ENCODE measurements at places on chromosomes 1 and 21.

- H3K4me1 ChIP-seq: no peaks in the 10 kb centered on the region
- no peaks in the 10 kb centered on the region for H3K36me3 ChIP-seq
- no peaks in the 10 kb centered on the region for H3K27me3 ChIP-seq
- no peak overlapping the region for H3K27ac ChIP-seq
- no peak for DNase-seq
- no peak overlapping the region for H3K4me3 ChIP-seq
Observed at GRCh38 chr1:197783510-197783948, 8.2 kb upstream of the DENND1B start.

- H3K27me3 ChIP-seq: no peaks in the 10 kb centered on the region
- DNase-seq: no peak
- H3K27ac ChIP-seq: no peak overlapping the region
- H3K4me3 ChIP-seq: no peak overlapping the region
Observed at GRCh38 chr1:30977105-30977504, 68.5 kb upstream of the SDC3 start.

DNA sequence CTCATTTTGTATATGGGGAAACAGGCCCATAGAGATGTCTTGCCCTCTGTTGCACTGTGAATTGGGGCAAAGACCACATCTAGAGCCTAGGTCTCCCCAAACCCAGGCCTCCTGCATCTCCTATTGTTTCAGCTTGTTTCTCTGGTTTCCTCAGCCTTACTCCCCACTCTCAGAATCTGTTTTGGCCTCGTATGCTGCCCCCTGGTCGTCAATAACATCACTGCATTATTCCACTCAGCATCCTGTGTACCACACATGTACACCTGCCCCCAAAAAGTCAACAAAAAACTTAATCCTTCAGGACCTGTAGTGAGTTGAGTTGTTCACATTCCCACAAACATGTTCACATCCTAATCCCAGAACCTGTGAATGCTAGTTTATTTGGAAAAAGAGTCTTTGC, 184.8 kb downstream of the BRINP2 start:
- peak; percentile 26 for DNase-seq
- H3K36me3 ChIP-seq: no peaks in the 10 kb centered on the region
- H3K27me3 ChIP-seq: no peaks in the 10 kb centered on the region

- H3K27ac ChIP-seq: no peak overlapping the region
- no peak overlapping the region for H3K4me3 ChIP-seq
- no peaks in the 10 kb centered on the region for H3K27me3 ChIP-seq
- H3K4me1 ChIP-seq: no peaks in the 10 kb centered on the region
- no peak for DNase-seq
- peaks cover 4% of the 10 kb centered on the region for H3K36me3 ChIP-seq
Observed at GRCh38 chr21:44074315-44074958, 32.8 kb upstream of the PWP2 start.

GRCh38 chr1:201172326-201172725, 18.1 kb upstream of the TMEM9 start:
- H3K4me3 ChIP-seq: peak overlapping the region; percentile 89
- H3K4me1 ChIP-seq: peaks cover 24% of the 10 kb centered on the region
- H3K27ac ChIP-seq: no peak overlapping the region
- H3K36me3 ChIP-seq: no peaks in the 10 kb centered on the region
- H3K27me3 ChIP-seq: peaks cover 4% of the 10 kb centered on the region
- DNase-seq: no peak

GRCh38 chr1:155978973-155979429, 654 bp upstream of the ARHGEF2 start:
- H3K36me3 ChIP-seq: no peaks in the 10 kb centered on the region
- peaks cover 85% of the 10 kb centered on the region for H3K4me1 ChIP-seq
- H3K27me3 ChIP-seq: no peaks in the 10 kb centered on the region
- H3K27ac ChIP-seq: peak overlapping the region; percentile 97

DNA sequence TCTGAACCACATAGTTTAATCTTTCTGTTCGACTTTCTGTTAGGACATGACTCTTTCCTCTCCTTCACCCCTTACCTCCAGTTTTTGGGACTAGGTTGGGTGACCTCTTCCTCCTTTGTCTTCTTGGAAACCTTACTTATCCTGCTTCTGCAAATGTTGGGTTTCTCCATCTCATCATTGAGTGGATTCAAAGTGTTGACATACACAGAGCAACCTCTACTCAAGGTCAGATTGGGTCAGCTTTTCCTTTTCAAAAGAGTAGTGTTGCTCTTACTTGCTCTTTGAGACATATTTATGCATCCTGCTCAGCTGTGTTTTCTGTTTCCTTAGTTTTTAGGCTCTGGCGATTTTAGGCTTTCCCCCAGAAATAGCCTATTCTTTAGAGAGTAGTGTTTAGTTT, 3.7 kb downstream of the CAMTA1 start:
- H3K27ac ChIP-seq: peak overlapping the region; percentile 29
- H3K36me3 ChIP-seq: no peaks in the 10 kb centered on the region
- peak overlapping the region; percentile 62 for H3K4me3 ChIP-seq
- peaks cover 3% of the 10 kb centered on the region for H3K27me3 ChIP-seq
- peaks cover 58% of the 10 kb centered on the region for H3K4me1 ChIP-seq

DNA sequence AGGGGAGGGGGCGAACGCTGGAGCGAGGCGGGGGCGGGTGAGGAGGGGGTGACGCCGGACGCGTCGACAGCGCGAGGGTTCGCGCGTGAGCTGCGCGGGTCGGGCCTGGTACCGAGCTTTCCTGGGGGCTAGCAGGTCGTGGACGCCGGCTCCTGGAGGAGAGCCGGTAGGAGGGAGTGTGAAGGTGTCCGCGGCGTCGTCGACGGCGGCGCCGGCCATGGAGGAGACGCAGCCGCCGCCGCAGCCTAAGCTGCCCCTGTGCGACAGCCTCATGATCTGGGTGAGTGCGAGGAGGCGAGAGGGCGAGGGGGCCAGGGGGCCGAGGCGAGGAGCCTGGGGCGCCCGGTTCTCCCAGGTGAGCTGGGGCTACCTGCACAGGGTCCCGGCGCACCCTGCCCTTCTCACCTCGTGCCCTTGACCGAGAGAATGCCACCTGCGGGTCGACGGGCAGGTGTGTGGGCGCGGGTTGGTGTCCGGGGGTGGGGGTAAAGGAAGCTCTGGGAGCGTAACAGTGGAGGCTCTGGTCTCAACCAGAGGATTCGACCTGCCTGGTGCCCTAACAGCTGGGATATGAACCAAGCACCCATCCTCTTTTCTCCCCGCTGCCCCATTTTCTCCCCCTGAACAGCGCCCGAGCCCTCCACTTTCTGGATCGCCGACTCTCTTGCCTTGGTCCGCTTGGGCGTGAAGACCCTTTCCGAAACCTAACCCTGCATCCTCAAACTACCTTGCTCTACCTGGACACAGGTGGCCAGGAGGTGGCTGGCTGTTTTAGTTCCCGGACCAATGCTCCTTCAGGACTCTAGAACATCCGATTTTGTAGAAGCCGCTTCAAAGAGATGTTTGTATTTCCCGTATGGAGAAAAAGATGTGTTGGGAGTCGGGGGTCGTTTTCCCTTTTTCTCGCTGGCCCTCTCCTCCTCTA, at the start of gene HOOK1:
HOOK1 (plus strand) TSS at position 49 of the 925 bp plus-strand sequence; CDS start at position 218, 169 bp downstream.
- no peaks in the 10 kb centered on the region for H3K4me1 ChIP-seq
- no peaks in the 10 kb centered on the region for H3K36me3 ChIP-seq
- DNase-seq: peak; percentile 34
- peaks cover 36% of the 10 kb centered on the region for H3K27me3 ChIP-seq
- H3K27ac ChIP-seq: no peak within 1 kb of the TSS

DNA sequence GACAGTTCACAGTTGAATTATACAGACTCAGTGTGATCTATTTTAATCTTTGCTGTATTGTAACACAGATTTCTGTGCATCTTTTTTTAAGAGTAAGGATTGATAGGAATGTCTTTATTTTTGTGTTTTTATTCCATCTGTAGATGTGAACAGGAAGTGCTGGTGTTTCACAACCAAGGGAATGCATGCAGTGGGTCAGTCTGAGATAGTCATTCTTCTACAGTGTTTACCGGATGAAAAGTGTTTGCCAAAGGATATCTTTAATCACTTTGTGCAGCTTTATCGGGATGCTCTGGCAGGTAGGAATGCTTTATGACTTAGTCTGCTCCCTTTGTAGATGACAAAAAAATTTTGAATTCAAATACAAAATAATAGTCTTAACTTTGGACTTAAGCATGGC, 84.5 kb downstream of the CC2D1B start:
- no peak overlapping the region for H3K4me3 ChIP-seq
- DNase-seq: no peak
- no peaks in the 10 kb centered on the region for H3K4me1 ChIP-seq
- no peaks in the 10 kb centered on the region for H3K36me3 ChIP-seq
- H3K27me3 ChIP-seq: no peaks in the 10 kb centered on the region

DNA sequence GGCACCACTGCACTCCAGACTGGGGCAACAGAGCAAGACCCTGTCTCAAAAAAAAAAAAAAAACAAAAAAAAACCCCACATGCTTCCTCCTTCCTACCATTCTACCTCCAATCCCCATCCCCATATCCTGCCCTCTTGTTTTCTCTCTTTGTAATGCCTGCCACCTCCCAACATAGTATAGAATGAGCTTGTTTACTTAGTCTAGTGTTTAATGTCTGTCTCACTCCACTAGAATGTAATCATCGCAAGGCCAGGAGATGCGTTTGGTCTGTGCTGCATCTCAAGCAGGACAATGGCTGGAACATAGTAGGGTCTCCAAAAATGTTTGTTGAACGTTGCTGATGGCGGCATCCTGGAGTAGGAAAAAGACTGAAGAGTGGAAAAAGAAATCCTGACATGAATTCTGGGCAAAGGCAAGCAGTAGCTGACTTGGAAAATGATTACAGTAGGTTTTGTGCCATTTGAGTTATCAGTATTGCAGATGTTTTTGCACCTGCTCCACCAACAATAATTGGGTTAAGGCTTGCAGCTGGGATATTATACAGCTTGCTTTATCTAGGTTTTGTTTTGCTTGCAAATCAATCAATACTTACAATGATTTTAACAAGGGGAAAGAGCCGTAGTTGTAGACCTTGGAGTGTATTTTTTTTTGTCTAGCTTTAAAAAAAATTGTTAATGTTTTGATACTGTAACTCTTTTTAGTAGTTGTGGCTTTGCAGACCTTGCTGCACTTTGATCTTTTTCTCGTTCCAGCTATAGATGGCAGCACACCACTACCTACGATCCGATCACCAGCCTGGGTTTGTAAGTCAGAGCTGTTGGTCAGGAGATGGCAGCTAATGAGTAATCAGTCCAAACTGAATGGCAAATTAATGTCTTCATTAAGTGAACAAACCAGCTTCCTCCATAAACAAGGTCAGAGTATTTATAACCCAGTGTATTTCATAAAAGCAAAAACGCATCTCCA, 62.4 kb downstream of the BACH1 start:
- H3K4me1 ChIP-seq: no peaks in the 10 kb centered on the region
- no peak overlapping the region for H3K4me3 ChIP-seq
- H3K27me3 ChIP-seq: no peaks in the 10 kb centered on the region
- H3K27ac ChIP-seq: peak overlapping the region; percentile 29
- H3K36me3 ChIP-seq: peaks cover 32% of the 10 kb centered on the region

GRCh38 chr1:54581621-54582035, 33.6 kb downstream of the ACOT11 start:
- no peak for DNase-seq
- H3K27me3 ChIP-seq: no peaks in the 10 kb centered on the region
- no peak overlapping the region for H3K27ac ChIP-seq
- no peak overlapping the region for H3K4me3 ChIP-seq

- H3K36me3 ChIP-seq: no peaks in the 10 kb centered on the region
- H3K27me3 ChIP-seq: peaks cover 92% of the 10 kb centered on the region
- no peak overlapping the region for H3K4me3 ChIP-seq
- no peak for DNase-seq
- no peak overlapping the region for H3K27ac ChIP-seq
Observed at GRCh38 chr1:169594391-169594790, 8.1 kb upstream of the F5 start.

DNA sequence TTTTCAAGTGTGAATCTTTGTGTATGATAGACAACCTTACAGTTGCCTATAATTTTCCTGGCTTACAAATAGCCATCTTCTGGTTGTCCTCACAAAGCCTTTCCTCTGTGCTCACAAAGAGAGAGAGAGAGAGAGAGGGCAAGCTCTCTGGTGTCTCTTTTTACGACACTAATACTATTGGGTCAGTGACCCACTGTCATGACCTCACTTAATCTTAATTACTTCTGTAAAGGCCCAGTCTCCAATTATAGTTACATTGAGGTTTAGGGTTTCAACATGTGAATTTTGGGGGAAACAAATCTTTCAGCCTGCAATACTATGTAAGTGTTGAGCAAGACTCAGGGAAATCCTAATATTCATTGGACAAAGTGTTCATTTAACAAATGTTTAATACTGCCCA, 167.4 kb upstream of the COL11A1 start:
- DNase-seq: no peak
- no peak overlapping the region for H3K4me3 ChIP-seq
- H3K36me3 ChIP-seq: no peaks in the 10 kb centered on the region
- H3K27me3 ChIP-seq: no peaks in the 10 kb centered on the region
- H3K27ac ChIP-seq: no peak overlapping the region
- H3K4me1 ChIP-seq: peaks cover 15% of the 10 kb centered on the region

DNA sequence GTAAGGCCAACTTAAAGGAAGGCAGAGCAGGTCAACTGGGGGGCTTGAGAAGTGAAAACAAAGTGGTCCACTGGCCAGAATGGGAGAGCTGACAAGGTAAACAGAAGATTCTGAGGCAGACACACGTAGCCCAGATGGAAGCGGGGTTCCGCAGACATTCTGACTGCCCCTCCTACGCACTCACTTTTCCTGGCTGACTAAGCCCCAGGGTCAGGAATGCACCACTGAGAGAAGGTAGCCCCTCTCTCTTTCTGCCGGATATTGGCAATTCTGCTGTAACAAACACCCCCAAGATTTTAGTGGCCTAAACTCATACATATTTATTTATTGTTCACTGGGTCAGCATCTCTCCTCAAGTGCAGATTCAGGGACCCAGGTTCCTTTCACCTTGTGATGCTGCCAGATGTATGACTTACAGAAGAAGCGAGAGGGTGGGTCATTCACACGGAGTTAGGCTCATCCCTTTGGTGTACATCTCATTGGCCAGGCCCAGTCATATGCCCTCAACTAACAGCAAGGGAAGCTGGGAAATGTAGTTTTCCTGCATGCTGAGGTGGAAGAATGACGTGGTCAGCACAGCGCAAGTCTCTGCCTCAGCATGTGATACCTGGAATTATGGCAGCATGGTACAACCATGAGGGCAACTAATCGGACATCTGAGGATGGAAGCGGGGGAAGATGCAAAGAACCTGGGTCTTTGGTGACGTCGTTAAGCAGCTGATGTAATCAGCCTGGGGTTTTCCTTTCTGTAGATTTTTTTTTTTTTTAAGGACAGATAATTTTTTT, 43.4 kb upstream of the MRPS6 start:
- peak; percentile 31 for DNase-seq
- H3K27me3 ChIP-seq: peaks cover 2% of the 10 kb centered on the region
- H3K27ac ChIP-seq: no peak overlapping the region
- H3K36me3 ChIP-seq: peaks cover 2% of the 10 kb centered on the region
- no peak overlapping the region for H3K4me3 ChIP-seq

- peaks cover 9% of the 10 kb centered on the region for H3K27me3 ChIP-seq
- DNase-seq: no peak
- H3K4me3 ChIP-seq: peak overlapping the region; percentile 82
- peaks cover 26% of the 10 kb centered on the region for H3K4me1 ChIP-seq
Observed at GRCh38 chr21:42495765-42496119, 282 bp downstream of the RSPH1 start.

Measured in neural crest cell (in vitro differentiated cells).